NCI-H1436 (cell line): ENCODE measurements at places on chromosomes 1 and 21.

DNA sequence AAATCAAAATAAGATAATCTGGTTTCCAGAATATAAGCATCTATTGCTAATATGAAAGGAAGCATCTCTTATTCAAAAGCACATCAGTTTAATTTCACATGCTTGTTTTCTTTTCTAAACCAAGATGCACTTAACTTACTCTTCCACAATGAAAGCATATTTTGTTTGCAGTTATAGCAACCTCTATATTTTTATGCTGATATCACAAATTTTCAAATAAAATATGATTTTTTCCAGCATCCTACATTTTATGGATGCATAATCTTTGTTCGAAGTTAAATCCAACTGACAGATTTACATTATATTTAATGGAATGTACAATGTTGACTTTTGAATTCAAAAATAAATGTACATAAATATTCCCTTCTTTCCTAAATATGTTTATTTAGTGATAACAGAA, 978.3 kb upstream of the B3GALT2 start:
- no peak for DNase-seq

- DNase-seq, result no peak
Measured at GRCh38 chr1:226582966-226583365, 34.4 kb downstream of the STUM start.

DNA sequence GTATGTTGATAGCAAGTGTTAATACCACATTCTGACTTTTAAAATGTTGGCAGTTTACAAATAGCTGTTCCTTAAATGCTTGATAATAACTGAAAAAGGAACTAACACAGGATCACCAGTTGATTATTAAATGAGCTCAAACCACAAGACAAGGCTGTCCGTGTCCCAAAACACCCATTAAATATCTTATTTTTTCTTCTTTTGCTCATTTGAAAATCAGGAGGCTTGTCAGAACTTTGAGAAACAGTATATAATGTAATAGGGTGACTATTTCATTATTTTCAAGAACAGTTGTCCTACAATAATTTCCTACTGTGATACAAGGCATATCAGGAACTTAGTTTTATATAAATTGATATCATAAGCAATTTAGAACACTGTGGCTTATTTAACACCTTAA, 2.7 kb downstream of the CDKN2C start:
- no peak for DNase-seq

DNA sequence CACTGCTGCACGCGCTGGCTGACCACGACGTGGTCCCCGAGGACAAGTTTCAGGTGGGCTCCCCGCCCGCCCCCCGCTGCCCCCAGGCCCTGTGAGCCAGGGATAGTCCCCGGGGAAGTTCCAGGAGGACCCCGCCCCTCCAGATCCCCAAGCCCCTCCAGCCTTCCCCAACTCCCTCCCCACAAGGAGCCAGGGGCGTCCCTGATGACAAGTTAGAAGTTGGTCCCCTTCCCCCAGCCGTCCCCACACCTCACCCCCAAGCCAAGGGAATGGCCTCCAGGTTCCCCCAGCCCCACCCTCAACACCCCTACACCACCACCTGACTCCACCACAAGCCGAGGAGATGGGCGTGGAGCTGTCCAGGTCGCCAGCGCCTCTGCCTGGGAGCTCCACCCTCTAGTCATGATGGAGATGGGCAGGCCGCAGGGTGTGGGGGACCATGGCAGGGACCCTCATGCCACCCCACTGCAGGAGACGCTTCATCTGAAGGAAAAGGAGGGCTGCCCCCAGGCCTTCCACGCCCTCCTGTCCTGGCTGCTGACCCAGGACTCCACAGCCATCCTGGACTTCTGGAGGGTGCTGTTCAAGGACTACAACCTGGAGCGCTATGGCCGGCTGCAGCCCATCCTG, 525 bp downstream of the AIRE start:
- DNase-seq, result no peak
